ENCODE measurements at places on chromosomes 2 and 18.

GRCh38 chr2:237498341-237498740 is 11.3 kb downstream of the MLPH start:
- DNase-seq, result no peak

- DNase-seq, result no peak
Measured at GRCh38 chr18:29594493-29594892, 1417.6 kb upstream of the CDH2 start.

DNA sequence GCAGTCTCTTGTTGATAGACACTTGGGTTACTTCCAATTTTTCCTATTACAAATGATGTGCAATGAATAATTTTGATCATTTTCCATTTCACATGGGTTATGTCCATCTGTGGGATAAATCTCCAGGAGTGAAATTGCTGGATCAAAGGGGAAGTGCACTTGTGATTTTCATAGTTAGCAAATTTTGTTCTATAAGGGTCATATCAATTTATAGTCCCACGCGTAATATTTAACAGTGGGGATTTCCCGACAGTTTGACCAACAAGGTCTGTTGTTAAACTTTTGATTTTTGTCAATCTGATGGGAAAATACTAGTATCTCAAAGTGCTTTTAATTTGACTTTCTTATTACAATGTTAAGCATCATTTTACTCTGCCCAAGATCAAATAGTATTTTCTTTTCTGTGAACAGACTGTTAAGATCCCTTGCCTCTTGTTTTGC is 8.3 kb downstream of the IL1B start:
- no peak for DNase-seq

DNA sequence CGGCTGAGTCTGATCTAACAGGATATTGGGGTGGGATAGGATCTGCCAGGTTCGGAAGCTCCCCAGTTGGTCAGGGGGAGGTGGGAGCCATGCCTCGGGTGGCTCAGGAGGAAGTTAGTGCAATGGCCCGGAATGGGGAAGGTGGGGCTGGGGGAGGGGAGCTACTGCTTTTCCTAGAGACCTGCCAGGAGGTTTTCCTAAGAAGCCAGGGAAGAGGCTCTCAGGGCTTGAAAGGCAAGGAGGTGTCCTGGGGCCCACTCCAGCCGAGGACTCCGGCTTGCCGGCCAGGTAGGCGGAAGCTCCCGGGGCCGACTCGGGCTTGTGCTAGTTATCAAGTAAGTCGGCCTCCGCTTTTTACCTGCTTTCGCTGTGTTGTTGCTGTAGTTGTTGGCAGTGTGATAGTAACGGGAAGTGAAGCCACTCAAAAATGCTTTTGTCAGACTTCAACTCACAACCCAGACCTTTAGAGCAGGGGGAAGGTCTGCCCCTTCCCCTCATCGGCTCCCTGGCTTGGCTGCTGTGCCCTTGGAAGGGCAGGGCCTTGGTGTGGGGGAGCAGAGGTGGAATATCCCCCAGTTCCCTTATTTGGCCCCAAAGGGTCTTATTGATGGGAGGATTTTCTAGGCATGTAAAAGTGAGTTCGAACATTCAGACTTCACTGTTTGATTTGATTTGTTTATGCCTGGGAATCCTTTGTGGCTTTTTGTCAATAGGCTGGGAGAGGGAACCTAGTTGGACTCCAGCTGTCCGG is 5.4 kb downstream of the GDF7 start:
- DNase-seq, result no peak

DNA sequence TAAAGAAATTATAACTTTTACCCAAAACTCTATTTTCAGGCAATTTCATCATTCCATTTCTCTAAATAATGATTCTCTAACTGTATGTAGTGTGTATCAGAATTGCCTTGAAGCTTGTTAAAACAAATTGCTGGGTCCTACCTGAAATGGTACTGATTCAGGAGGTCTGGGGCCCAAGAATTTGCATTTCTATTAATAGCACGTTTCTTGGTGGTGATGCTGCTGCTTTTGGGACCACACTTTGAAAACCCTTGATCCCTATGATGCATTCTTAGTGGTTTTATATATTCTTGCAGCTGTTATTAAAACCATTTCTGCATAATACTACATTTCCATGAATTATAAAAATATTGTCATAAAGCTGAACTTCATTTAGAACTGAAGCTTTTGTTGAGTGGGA is 140.7 kb downstream of the NCK2 start:
- DNase-seq, result no peak

- no peak for DNase-seq
Measured at GRCh38 chr18:40099641-40100040, 1855.4 kb upstream of the PIK3C3 start.

- no peak for DNase-seq
Measured at GRCh38 chr2:38722271-38723061, 28.7 kb downstream of the SRSF7 start.

- no peak for DNase-seq
Measured at GRCh38 chr2:24863641-24864040, 56.4 kb downstream of the ADCY3 start.

- DNase-seq, result no peak
Measured at GRCh38 chr2:233491326-233491725, 75.3 kb downstream of the USP40 start.

DNA sequence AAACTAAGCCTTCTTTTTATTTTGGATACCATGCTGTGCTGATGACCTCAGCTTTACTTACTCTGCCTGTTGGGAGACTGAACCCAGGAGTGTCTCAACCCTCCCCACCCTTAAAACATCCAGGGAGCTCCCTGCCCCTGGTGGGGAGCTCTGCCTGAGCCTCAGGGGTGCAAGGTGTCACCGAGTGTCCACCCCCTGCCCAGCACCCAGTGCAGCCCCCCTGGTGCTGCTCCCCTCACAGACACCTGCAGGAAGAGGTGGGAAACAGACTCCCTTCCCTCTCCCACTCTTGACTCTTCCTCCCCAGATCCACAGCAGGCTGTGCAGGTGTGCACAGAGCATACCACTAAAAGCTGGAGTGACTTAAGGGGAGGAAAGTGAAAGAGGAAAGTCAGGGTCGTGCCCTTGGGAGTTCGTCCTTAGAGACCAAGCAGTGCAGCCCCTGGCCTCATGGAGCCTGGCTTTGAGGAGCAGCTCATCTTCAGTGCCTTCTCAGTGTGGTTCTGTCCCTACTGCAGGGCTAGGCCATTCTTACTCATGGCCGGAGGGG is 51.3 kb downstream of the MYO7B start:
- no peak for DNase-seq

Measured in neuronal stem cell (in vitro differentiated cells).